ENCODE measurements at places on chromosomes 1 and 21.

GRCh38 chr1:247833601-247834000 lies 8.1 kb downstream of the OR11L1 start:
- DNase-seq, result no peak

- DNase-seq, result no peak
Measured at GRCh38 chr1:155892796-155893195, 18.4 kb downstream of the RIT1 start.

DNA sequence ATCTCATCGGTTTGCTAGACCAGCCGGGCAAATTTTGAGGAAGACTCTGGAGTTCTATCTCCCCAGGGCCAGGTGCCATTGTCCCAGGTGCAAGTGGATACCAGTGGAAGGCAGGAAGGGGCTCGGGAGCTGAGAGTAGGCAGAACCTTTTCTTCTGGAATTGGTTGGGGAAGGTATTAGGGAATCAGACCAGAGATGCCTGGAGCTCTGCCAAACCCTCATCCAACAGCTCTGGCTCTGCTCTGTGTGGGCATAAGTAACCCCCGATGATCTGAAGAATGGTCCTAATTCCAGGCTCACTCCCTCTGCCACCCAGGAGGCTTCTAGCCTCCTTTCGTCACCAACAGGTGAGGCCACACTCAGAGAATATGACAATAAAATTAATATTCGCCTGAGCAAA lies 69.9 kb downstream of the PGBD5 start:
- DNase-seq, result no peak

DNA sequence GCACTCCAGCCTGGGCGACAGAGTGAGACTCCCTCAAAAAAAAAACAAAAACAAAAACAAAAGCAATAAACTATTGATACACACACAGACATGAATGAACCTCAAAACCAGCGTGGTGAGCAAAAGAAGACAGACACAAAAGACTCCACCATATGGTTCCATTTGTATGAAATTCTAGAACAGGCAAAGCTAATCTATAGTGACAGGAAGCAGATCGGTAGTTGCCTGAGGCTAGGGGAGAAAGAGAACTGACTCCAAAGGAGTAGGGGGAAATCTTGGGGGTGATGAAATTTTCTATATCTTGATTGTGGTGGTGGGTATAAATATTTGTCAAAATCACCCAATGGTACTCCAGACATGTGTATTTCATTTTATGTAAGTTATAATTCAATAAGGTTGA lies 20.9 kb downstream of the LACTBL1 start:
- DNase-seq, result no peak

DNA sequence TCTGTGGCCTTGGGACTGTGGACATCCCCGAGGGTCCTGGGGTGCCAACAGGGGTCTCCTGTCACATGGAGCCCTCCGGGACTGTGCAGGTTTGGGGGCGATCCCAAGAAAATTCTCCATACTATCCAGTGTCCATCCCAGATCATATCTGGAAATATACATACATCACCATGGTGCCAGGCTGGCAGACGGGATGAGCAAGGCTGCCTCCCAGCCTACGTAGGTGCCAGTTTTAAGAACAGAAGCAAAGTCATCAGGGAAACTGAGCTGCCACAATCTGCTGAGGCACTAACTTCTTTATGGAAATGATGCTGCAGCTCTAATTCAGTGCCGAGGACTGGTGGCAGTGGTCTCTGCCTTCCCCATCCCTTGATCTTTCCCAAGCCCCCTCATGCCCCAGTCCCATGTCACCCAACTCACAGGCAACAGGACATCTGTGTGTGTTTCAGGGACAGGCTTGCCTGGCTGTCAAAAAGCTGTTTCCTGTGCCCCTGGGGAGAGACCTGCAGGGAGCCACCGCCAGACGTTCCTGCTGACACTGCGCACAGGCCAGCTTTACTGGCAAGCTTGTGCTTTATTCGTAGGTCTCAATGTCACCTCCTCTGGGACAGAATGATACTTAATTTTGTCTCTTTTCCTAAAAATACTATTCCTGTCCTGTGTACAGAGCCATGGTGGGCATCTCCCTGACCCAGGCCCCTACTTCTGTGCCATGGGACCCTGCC lies 15.5 kb downstream of the TEX35 start:
- no peak for DNase-seq

GRCh38 chr1:31633117-31633516 lies 11.6 kb downstream of the PEF1 start:
- DNase-seq, result no peak

DNA sequence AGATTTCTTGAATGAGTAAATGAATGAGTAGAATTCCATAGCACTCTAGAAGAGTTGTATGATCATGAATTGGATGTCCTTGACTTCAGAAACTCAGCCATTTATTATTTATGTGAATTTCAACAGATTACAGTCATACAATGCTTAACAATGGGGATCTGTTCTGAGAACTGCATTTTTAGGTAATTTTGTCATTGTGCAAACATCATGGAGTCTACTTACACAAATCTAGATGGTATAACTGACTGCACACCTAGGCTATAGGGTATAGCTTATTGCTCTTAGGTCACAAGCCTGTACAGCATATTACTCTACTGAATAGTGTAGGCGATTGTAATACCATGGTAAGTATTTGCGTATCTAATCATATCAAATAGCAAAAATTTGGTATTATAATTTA lies 59.6 kb downstream of the PRRX1 start:
- no peak for DNase-seq

GRCh38 chr21:27532076-27532475 lies 565.2 kb upstream of the ADAMTS5 start:
- no peak for DNase-seq

GRCh38 chr21:44415073-44416025 lies 40.0 kb upstream of the LRRC3 start:
- no peak for DNase-seq

DNA sequence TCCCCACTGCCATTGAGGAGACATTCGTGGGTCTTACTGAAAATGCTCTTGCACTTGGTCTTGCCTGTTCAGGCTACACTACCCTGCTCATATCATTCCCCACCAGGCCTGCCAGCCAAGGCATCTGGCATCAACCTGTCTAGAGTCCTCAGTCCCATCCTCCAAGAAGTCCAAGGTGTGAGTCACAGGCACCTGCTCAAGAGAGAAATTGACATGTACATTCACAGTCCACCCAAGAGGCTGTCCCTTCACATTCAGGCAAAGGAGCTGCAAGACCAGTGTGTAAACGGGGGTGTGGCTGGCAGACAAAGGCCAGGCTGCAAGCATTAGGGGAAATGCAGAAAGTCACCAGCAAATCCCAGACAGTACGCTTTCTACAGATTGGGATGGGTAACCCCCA lies 13.1 kb upstream of the PLA2G2C start:
- no peak for DNase-seq

- no peak for DNase-seq
Measured at GRCh38 chr1:189152685-189153084, 1325.0 kb downstream of the BRINP3 start.

DNA sequence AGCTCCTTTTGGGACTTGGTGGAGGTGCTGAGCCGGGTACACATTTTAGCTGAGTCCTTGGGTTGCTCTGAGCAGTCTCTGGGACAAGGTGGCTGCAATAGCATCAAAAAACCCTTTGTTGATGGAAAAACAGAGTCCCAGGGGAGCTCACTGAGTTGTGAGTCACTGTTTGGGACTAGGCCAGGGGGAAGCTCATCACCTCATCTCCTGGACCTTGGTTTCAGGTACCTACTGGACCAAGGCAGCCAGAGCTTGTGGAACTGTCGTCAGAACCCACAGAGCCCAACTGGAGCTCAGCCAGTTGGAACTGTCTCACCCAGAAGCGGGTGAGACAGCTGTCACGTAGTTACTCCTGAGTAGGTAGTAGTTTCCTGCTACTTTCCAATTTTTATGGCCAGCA lies 146.7 kb downstream of the HLX start:
- no peak for DNase-seq

DNA sequence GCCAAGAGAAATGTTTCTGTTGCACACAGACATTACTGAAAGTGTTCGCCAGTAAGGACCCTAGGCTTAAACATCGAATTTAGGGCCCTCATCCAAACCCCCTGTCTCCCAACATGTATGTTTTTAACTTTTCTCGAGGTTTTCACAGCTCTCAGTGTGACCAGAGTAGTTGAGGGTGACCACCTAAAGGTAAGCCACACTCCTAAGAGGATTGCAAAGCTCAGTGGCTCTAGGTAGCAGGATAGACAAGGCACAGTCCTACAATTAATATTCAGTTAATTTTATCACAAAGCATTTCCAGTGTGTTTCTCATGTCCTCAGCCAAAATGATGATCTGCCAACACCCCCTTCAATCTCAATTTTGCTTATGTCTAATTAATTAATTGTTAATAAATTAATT lies 695 bp upstream of the ALG14 start:
- no peak for DNase-seq

GRCh38 chr1:169486281-169487051 lies 722 bp upstream of the SLC19A2 start:
- no peak for DNase-seq

DNA sequence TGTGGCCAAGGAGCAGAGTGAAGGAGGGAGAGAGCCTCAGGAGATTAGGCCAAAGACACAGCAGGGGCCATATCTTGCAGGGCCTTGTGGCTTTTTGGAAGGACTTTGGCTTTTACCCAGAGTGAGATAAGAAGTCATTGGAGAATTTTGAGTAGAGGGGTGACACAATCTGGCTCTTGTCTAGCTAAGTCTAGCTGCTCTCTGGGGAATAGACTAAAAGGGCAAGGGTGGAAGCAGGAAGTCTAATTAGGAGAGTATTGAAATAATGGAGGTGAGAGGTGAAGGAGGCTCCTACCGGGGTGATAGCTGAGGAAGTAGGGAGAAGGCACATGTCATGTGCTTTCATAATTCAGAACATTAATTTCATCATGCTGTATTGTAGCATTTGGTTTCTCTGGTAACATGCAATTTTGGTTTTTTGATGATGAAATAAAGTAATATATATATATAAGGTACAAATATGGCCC lies 34.3 kb upstream of the KCNA3 start:
- DNase-seq, result no peak

DNA sequence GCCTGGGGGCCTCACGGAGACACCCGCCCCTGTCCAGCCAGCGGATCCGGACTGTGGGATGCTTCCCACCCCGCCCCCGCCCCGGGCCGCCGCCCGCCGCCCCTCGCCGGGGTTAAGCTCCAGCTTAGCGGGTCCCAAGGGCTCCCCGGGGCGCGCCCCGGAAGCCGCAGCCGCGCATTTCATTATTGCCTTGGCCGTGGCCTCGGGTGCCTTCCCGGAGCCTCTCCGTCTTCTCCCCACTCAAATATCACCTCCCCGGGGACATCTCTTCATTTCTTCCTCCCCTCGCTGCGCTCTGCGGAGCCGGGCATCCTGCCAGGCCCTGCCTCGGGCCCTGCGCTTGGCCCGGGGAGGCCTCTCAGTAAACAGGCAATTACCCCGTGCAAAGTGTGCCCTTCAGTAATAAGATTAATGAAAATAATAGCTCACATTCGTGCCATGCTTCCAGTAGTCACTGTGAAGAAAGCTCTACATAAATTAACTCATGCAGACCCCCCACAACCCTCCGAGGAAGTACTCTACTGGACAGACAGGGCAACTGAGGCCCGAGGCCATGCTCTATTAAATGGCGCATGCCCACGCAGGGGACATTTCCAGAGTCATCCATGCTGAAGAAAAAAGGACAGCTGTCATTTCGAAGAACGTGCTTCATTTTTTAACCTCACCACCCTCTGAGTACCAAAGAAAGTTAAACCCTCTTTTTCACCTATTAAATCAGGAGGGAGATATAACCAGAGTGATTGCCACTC lies 49.9 kb upstream of the LAPTM5 start:
- no peak for DNase-seq

- no peak for DNase-seq
Measured at GRCh38 chr1:50971748-50972305, 1.8 kb downstream of the CDKN2C start.

DNA sequence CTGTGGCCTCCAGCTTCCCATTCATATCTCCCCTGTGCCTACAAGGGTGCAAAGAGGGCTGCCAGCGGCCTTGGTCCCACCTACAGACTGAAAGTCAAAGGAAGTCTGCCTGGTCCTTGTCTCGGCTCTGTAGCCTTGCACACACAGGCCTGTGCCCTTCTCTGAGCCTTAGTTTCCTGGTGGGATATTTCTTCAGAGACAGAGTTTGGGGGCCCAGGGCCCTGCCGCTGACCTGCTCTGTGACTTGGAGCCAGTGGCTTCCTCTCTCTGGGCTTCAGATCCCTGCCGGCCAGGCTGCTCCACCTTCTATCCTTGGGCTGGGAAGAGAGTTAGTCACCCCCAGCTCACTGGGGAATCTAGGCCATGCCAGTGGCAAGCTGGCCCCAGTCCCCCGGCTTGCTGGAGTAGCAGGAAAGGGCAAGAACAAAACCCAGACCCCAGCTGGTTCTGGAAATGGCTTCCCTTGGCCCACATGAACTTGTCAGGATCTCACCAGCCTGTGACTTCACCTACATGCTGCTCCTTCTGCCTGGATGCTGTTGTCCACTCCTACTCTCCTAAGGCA lies 1.0 kb upstream of the TMEM61 start:
- DNase-seq, result no peak

DNA sequence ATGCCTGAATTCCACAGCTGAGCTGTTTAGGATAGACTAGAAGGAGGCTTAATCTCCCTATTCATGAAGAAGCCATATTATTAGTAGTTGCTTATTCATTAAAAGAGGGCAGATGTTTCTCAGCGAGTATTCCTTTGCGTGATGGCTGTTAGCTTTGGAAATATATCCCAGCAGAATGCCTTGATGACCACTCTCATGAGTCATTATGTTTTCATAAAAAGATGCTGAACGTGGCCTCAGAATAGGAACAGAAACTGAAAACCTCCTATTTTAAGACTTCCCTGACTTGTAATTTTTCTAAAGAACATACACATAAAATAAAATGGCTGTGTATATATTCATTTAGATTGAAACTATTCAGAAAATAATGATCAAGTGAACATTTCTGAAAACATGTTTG lies 9.6 kb upstream of the PLA2G4A start:
- DNase-seq, result no peak

DNA sequence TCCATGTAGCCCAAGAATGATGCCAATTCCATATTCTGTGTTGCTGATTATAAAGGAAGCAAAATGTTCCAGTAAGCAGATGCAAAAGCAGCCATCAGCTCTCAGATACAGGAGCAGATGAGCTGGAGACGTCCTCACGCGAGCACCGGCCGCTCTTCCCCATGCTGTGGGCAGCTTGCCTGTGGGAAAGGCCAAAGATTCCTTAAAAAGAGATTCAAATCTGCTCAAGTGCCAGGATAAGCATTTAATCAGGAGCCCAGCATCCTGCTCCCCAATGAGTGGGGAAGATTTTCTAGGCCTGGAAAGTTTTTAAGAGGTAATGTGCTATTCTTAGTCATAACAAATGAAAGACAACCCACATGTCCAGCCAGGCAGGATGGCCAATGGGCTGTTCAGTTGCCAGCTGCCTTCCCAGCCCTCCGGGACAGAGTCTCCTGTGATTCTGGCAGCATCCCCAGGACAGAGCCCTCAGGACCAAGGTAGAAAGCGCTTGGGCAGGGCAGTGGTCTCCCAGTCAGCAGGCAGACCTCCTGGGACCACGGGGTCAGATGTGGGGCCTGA lies 108.2 kb upstream of the TMPRSS2 start:
- DNase-seq, result no peak

GRCh38 chr1:81877940-81878339 lies 77.2 kb downstream of the ADGRL2 start:
- no peak for DNase-seq

- no peak for DNase-seq
Measured at GRCh38 chr1:116488071-116488470, 82.8 kb downstream of the CD58 start.
